Activated CD4-positive, alpha-beta T cell treated with anti-CD3 and anti-CD28 coated beads for 1 hour (primary cell): ENCODE measurements at places on chromosomes 5 and 9.

DNA sequence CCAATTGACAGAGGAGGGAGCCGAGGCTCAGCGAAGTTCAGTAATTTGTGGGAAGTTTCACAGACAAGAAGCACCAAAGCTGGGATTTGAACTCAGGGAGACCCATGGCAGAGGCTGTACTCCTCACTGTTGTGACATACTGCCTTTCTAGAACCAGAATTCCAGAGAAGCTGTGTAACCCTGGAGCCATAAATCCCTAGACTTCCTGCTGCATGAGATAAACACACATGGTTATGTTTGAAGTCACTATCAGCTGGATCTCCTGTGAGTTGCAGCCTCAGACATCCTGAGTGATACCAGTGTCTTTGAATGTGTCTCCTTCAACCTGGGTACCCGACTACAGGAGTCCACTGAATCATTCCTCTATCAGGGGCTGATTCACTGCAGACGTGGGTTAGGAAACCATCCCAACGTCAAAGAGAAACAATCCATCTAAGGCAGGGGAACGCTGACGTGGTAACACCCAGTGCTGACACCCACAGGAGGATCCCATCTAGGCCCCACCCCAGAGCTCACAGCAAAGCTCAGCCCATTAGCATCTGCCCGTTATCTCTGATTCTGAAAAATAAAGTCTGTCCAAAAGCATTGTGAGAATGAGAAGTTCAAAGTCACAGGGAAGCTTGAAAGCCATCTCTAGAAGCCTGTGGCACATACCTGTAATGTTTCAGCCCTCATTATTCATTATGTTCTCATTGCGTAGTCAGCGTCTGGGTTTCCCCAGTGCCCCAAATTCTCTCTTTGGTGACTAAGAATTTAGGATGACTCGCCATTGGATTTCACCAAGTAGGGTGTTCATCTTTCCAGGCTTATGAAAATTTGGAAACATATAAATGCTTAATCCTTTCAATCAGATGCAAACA, 36.3 kb upstream of the BASP1 start:
- DNase-seq, result no peak

DNA sequence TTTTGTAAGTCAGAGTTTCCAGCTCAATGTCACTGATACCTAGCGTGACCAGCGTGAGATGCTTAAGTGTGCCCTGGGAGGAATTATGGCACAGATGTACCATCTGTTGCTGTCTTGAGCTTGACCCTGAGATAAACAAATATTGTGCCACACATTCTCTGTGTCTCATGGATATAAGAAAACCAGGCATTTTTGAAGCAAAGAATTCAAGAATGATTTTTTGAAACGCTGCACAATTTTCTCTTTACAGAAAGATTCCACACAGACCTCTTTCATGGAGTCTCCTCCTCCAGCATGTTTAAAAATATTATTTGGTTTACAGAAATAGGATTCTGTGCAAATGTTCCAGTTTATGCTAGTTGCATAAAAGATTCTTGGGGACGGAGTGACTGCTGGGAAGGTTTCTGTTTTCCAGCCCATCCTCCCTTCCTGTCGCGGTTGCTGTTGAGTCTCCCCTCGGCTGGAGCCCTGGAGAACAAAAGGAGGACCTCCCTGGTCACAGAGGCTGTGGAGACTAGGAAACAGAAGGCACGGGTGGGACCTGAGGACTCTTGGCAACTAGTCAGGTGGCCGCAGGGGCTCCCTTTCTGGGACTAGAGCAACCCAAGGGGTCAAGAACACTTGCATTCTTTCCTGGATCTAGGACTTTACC, 120.8 kb downstream of the RASGRF2 start:
- no peak for DNase-seq

GRCh38 chr9:33718987-33719386, 76.4 kb upstream of the PRSS3 start:
- DNase-seq, result no peak

DNA sequence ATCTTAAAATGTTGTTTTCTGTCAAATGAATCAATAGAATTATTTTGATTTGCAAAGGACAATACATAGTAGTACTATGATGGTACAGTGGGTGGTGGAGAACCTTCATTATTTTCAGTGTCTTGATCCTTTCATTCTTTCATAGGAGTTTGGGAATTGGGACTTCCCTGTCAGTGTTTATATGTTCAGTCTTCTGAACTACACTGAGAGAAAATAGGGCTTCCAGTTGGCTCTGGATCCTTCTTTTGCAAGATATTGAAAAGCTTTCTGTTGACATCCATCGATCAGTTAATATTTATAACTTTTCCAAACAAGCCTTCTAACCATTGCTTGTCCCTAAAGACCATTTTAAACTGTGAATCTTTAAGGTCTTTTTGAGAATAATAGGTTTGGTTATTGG, 94.7 kb downstream of the XRCC4 start:
- no peak for DNase-seq

DNA sequence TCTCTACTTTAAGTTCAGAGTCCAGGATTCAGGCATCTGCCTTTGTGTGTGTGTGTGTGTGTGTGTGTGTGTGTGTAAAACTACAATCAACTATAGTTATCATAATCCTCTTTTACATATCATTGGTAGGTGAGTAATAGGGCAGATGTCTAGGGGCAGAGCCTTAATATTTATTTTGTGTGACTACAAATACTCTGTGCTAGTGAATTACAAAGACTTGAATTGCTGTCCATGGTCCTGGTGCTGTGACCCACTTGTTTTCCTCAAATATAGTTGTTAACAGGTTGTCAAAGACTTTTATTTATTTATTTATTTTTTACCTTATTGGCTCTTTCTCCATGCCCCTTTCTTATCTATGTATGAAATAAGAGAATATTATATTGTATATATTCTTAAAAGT, 196.8 kb downstream of the ANXA1 start:
- no peak for DNase-seq

DNA sequence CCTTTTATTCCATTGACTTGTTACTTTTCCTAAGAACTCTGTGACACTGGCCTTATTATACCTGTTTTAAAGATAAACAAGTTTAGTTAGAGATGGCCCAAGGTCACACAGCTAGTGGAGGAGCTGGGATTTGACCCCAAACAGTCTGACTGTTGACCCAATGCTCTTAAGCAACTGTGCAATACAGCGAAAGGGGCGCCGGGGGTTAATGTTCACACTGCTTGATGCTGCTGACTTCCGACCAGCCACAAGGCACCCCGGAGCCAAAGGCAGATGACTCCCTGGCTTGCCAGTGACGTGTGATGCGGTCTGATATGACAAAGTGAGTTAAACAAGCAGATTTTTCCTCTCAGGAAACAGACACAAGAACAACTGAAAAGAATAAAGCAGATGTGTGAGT, 23.9 kb downstream of the PIK3R1 start:
- DNase-seq, result peak; percentile 76
